ENCODE measurements at places on chromosomes 2 and 18. TPM values are rescaled to one million over a fixed set of nuclear protein-coding genes. Genes with fewer than 3 reads are reported as not detected.
A peak's percentile ranks its signal among the peaks of the same experiment; 100 is the strongest.

RPRM gene
- 0.53 TPM for total RNA-seq

ICOS gene
- not detected for total RNA-seq

BOLL gene
- total RNA-seq: not detected

ST6GAL2 gene
- total RNA-seq: 120 TPM

DYNAP gene
- not detected for total RNA-seq

POU3F3 gene
- total RNA-seq: 0.09 TPM

REG3A gene
- not detected for total RNA-seq

- no peaks in the 10 kb centered on the region for H3K36me3 ChIP-seq
- H3K4me3 ChIP-seq: no peak overlapping the region
- H3K27me3 ChIP-seq: no peaks in the 10 kb centered on the region
- no peak for DNase-seq
- peaks cover 2% of the 10 kb centered on the region for H3K4me1 ChIP-seq
Measured at GRCh38 chr2:120606931-120607330, 128.7 kb upstream of the GLI2 start.

- peaks cover 24% of the 10 kb centered on the region for H3K4me1 ChIP-seq
- H3K36me3 ChIP-seq: no peaks in the 10 kb centered on the region
- H3K27ac ChIP-seq: peak overlapping the region; percentile 10
- no peak overlapping the region for H3K4me3 ChIP-seq
Measured at GRCh38 chr2:25964891-25965290, 17.4 kb downstream of the KIF3C start.

DNA sequence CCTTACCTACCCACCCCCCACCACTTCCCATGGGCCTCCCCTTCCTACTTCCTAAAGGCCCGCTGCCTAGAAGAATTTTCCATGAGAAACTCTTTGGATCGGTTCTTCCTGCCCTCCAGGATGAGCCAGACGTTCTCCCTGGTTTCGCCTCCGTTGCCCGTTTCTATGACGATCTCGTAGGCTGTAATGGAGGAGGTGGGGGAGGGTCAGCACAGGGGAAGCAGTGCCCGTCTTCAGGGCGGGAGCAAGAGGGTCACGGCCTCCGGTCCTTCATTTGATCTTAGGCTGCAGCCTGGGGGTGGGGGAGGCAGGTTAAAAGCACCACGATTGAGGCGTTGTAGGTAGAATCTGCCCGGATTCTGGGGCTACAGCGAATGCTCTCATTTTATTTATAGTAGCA is 172.0 kb downstream of the LOXHD1 start:
- H3K36me3 ChIP-seq: no peaks in the 10 kb centered on the region
- no peak overlapping the region for H3K27ac ChIP-seq
- no peak overlapping the region for H3K4me3 ChIP-seq
- H3K27me3 ChIP-seq: no peaks in the 10 kb centered on the region
- DNase-seq: no peak
- no peaks in the 10 kb centered on the region for H3K4me1 ChIP-seq

- H3K27me3 ChIP-seq: no peaks in the 10 kb centered on the region
- no peak for DNase-seq
Measured at GRCh38 chr2:203787979-203788378, 79.6 kb upstream of the CTLA4 start.

DNA sequence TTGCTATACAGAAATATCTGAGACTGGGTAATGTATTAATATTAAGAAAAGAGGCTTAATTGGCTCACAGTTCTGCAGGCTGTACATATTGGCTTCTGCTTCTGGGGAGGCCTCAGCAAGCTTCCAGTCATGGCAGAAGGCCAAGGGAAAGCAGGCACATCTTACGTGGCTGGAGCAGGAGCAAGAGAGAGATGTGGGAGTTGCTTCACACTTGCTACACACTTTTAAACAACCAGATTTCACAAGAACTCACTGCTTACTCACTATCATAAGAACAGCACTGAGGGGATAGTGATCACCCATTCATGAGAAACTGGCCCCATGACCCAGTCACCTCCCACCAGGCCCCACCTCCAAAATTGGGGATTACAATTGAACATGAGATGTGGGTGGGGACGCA is 50.6 kb downstream of the MAPRE2 start:
- peaks cover 14% of the 10 kb centered on the region for H3K4me1 ChIP-seq
- H3K4me3 ChIP-seq: no peak overlapping the region
- no peaks in the 10 kb centered on the region for H3K36me3 ChIP-seq
- no peaks in the 10 kb centered on the region for H3K27me3 ChIP-seq

DNA sequence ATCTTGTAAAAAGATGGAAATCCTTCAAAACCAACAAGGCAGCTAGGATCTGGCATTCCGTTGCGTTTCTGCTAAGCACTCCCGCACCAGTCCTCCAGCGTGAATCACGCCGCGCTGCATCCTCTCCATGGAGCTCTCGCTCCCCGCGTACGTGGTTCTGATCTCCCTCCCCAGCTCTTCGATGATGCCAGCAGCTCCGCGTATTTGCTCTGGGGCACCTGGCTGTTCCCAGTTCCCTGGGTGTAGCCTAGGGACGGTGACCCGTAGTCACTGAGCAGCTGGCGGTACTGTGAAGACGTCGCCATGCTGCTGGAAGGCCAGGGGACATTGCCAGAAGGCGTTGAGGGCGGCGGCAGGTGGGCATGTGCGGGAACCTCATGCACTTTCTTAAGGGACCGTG is 407.5 kb downstream of the RNF144A start:
- no peak for DNase-seq
- no peak overlapping the region for H3K27ac ChIP-seq
- no peaks in the 10 kb centered on the region for H3K27me3 ChIP-seq
- no peaks in the 10 kb centered on the region for H3K36me3 ChIP-seq
- no peak overlapping the region for H3K4me3 ChIP-seq
- no peaks in the 10 kb centered on the region for H3K4me1 ChIP-seq

GRCh38 chr2:203808046-203808750 is 59.4 kb upstream of the CTLA4 start:
- H3K27ac ChIP-seq: peak overlapping the region; percentile 98
- H3K27me3 ChIP-seq: no peaks in the 10 kb centered on the region
- DNase-seq: peak; percentile 99
- H3K36me3 ChIP-seq: no peaks in the 10 kb centered on the region

- H3K36me3 ChIP-seq: no peaks in the 10 kb centered on the region
- no peak overlapping the region for H3K4me3 ChIP-seq
- peaks cover 42% of the 10 kb centered on the region for H3K4me1 ChIP-seq
- peak overlapping the region; percentile 43 for H3K27ac ChIP-seq
- no peak for DNase-seq
Measured at GRCh38 chr2:55107436-55107835, 57.2 kb upstream of the RTN4 start.

DNA sequence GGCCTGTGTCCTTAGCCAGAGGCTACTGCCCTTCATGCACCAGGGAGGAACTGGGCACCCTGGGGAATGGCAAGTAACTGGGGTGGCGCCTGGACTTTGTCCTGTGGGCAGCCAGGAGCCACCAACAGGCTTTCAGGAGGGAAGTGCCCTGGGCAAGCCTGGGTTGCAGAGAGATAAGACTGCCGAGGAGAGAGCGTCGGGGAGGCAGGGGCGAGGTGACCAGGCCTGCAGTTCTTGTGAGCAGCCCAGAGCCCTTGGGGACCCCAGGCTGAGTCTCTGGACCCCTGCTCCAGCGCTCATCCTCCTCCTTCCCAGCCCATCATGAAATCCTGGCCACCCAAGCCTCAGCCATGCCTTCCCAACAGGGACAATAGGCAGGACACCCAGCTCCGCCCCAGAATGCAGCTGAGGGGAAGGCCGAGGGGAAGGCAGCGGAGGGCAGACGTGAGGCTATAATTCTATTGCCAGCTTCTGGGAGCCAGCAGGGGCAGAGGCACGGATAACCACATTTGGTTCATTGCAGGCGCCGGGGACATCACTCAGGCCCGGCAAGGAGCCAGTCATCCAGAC is 25.1 kb downstream of the ADRA2B start:
- H3K27ac ChIP-seq: no peak overlapping the region
- H3K27me3 ChIP-seq: peaks cover 11% of the 10 kb centered on the region
- no peaks in the 10 kb centered on the region for H3K4me1 ChIP-seq
- H3K4me3 ChIP-seq: no peak overlapping the region
- DNase-seq: no peak

- H3K4me3 ChIP-seq: no peak overlapping the region
- peaks cover 27% of the 10 kb centered on the region for H3K4me1 ChIP-seq
- no peaks in the 10 kb centered on the region for H3K36me3 ChIP-seq
- peaks cover 36% of the 10 kb centered on the region for H3K27me3 ChIP-seq
Measured at GRCh38 chr2:138950486-138950885, 170.3 kb upstream of the NXPH2 start.

DNA sequence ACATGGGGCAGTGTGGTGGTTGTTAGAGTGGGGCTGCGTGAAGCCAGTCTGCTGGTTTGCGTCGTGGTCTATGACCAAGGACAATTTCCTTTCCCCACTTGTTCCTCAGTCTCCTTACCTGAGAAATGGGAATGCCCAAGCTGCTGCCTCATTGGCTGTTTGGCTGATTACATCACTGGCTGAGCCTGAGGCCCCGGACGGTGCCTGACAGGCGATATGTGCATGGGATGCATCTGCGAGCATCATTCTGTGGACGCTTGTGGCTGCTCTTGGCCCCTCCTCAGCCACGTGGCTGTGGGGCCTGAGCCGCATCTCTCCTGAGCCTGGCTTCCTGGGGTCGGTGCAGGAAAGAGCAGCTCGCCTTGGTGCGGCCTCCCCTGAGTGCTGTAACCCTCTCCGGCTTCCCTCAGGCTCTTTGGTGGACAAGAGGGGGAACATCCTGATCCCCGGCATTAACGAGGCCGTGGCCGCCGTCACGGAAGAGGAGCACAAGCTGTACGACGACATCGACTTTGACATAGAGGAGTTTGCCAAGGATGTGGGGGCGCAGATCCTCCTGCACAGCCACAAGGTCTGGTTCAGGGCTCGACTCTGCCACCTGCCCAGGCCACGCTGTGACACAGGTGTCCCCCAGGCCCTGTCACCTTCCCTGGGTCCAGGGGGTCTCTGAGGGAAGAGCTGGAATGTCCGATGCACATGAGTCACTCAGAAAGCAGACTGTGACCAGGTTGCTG is 17.2 kb downstream of the CNDP2 start:
- no peak for DNase-seq
- no peaks in the 10 kb centered on the region for H3K4me1 ChIP-seq
- peaks cover 20% of the 10 kb centered on the region for H3K36me3 ChIP-seq
- H3K4me3 ChIP-seq: no peak overlapping the region
- no peaks in the 10 kb centered on the region for H3K27me3 ChIP-seq

GRCh38 chr2:207504513-207505170 is 25.1 kb upstream of the CREB1 start:
- no peaks in the 10 kb centered on the region for H3K27me3 ChIP-seq
- no peaks in the 10 kb centered on the region for H3K36me3 ChIP-seq
- DNase-seq: peak; percentile 96
- peak overlapping the region; percentile 18 for H3K4me3 ChIP-seq
- H3K4me1 ChIP-seq: peaks cover 40% of the 10 kb centered on the region
- H3K27ac ChIP-seq: peak overlapping the region; percentile 87

DNA sequence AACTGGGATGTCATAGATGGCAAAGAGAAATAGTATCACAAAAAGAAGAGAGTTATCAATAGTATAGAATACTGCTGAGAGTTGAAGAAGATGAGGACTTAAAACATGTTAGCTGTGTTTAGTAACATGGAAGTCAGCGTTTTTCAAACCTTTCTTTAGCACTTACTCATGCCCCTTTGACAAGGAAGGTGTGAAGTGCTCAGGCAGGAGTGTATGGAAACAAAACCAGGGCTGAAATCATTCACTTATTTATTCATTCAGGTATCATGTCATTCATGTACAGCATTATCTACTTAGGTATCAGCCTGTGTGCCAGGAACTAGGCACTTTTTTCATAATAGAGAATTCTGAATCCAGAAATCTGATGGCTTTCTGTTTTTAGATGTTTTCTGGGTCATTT is 27.2 kb downstream of the CD28 start:
- H3K36me3 ChIP-seq: no peaks in the 10 kb centered on the region
- H3K4me3 ChIP-seq: no peak overlapping the region
- H3K27me3 ChIP-seq: no peaks in the 10 kb centered on the region

- H3K27me3 ChIP-seq: no peaks in the 10 kb centered on the region
- no peak for DNase-seq
- no peak overlapping the region for H3K27ac ChIP-seq
- peaks cover 27% of the 10 kb centered on the region for H3K4me1 ChIP-seq
- no peak overlapping the region for H3K4me3 ChIP-seq
Measured at GRCh38 chr2:46980366-46980765, 64.8 kb upstream of the MCFD2 start.

- peaks cover 5% of the 10 kb centered on the region for H3K4me1 ChIP-seq
- H3K4me3 ChIP-seq: peak overlapping the region; percentile 65
- H3K27ac ChIP-seq: no peak overlapping the region
- H3K36me3 ChIP-seq: no peaks in the 10 kb centered on the region
Measured at GRCh38 chr18:5628512-5629255, 84.9 kb upstream of the EPB41L3 start.

DNA sequence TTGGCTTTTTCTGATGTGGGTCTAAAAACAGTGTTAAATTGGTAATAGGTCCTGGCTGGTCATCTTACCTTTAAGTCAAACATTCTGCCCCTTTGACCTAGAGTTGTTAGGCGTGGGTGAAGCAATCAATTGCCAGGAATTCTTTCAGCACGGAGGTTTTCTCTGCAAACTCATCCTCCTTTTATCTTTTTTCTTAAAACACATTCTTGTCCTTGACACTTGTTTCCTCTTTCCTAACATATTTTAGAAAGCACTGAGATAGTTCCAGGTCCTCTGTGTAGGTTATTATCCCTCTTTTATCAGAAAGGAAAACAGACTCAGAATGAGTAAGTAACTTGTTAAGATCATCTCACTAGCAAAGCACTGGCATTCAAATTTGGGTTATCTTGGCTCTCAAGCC is 18.6 kb upstream of the AP1S3 start:
- no peak overlapping the region for H3K4me3 ChIP-seq
- no peak for DNase-seq
- no peaks in the 10 kb centered on the region for H3K27me3 ChIP-seq
- H3K36me3 ChIP-seq: peaks cover 5% of the 10 kb centered on the region
- no peak overlapping the region for H3K27ac ChIP-seq
- H3K4me1 ChIP-seq: peaks cover 15% of the 10 kb centered on the region

GRCh38 chr18:39519741-39520140 is 1954.1 kb upstream of the CELF4 start:
- no peaks in the 10 kb centered on the region for H3K4me1 ChIP-seq
- no peak overlapping the region for H3K27ac ChIP-seq
- H3K27me3 ChIP-seq: no peaks in the 10 kb centered on the region
- no peaks in the 10 kb centered on the region for H3K36me3 ChIP-seq

DNA sequence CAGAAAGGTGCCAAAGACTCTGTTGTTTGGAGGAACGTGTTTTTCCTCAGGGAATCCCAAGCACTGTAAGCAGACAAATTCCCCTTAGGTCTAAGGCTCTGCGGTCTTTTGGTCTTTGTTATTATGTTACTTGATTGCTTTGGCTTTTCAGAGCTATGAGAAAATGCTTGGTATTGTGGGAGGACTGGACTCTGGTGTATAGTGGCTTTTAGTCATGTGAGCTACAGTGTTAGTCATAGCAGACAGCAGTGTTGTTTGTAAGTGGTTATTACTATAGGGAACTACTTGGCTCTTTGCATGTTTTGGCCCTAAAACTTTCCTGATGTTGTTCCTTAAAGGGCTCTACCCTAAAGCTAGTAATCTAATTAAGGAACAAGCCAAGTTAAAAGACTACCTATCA is 956.2 kb upstream of the LRATD1 start:
- H3K27me3 ChIP-seq: no peaks in the 10 kb centered on the region
- no peak overlapping the region for H3K27ac ChIP-seq
- no peak overlapping the region for H3K4me3 ChIP-seq
- peak; percentile 90 for DNase-seq
- no peaks in the 10 kb centered on the region for H3K4me1 ChIP-seq
- no peaks in the 10 kb centered on the region for H3K36me3 ChIP-seq
